ENCODE measurements at places on chromosomes 7 and 10.
A peak's percentile ranks its signal among the peaks of the same experiment; 100 is the strongest.

DNA sequence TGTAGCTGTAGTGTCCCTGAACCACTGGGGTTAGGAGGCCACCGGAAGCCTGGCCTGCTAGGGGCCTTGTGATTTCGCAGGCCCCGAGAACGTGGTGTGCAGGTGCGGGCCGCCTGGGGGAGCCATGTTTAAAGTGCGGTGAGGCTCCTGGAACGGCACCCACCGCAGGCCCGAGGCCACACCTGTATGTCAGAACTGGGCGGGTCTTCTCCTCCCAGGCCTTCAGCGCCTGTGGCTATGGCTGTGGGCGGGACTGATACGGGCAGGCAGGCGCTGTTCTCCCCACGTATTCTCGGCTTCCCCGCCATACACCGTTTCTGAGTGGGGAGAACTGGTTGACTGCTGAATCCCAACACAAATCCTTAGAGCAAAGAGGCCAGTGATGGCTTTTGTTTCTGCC, 74.8 kb downstream of the DNAJB6 start:
- DNase-seq: no peak

- DNase-seq: no peak
These were observed at the start of gene PTPRE for GRCh38 chr10:127906548-127907377. PTPRE (plus strand) TSS chr10:127907103; CDS start chr10:128040882, 133,779 bp downstream.

DNA sequence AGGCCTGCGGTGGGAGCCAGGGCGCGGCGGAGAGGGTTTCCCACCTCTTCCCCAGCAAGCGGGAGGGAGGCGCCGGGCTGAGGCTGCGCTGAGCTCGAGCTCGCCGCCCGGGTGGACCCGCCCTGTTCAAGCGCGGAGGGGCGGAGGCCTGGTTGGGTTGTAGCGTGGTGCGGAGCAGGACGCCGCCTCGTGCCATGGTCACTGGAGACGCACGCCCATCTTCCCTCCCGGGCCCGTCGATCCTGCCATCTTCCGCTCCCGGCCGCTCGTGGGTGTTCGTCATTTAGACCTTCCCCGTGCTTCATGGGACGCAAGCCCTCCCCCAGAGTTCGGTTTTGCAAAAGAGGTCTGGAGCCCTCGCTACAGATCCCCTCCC, 9.3 kb upstream of the EN2 start:
- no peak for DNase-seq

DNA sequence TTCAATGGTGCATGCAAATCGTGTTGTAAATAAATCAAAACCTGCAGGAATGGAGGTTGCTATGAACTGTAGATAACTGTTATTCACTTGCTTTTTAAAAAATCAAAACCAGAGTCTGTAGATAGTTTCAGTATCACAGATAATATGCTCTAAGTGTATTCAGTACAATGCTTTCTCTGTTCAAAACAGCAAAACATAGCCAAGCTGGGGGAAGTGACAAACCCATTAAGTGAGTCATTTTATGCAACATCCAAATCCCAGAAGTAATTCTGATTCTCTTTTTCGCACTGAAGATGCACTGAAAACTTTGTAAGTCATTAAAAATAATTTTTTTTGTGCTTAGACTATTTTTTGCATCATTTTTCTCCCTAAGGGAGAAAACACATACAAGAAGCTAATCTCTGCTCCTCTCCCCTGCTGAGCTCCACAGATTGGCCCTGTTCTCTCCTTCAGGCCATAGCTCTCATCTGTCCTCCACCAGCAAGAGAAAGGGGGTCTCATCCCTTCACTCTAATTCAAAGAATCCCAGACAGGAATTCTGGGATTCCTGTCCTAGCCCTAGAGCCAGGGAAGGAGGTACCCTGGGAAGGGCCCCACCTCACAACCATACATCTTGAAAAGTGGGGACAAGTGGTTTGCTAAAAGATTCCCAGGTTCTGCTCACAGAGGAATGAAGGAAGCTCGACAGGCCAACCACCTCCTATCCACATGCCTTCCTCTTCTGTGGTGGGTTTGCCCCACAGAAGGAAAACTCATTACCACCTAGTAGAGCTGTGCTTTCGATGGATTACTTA, 4.9 kb downstream of the PRTFDC1 start:
- no peak for DNase-seq

- no peak for DNase-seq
These were observed 61.7 kb upstream of the ITGA8 start for GRCh38 chr10:15781381-15781960.

DNA sequence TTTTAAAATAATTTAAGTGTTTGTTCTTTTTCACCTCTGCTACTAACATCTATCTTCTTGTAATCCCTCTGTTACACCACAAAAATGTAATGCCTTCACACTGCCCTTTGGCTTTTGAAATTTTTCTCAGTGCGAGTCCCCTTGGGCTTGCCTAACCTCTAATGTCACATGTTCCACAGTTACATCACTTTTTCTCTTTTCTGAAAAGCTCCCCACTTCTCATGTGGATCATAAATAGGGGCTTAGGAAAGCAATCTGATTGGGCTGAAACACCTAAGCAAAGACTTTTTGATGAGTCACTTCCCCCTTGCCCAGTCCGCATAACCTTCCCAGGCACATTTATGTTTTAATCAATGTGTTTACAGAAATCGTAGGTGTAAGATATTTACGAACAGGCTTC, 288.2 kb downstream of the IPMK start:
- peak; percentile 54 for DNase-seq

DNA sequence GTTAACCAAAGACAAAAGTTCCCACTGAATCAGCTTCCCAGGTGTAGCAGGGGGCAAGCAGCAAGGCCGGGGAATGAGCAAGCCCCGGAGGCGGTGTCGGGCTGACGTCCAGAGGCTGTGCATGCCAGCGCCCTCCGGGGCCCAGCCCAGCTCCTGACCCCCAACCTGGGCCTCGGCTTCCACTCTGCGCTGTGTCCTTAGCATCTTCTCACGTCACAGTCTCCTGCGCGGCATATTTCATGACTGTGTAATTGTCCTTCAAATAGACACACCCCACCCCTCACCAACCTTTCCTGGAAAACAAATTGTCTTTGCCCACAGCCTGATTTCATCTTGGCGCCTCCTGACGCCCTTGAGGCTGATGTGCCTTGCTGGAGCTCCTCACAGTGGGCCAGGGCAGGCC, 133.5 kb downstream of the RGS10 start:
- no peak for DNase-seq

Data from skeletal muscle cell (primary cell).